ENCODE measurements at places on chromosomes 6 and 20.

- no peak for DNase-seq
Observed at GRCh38 chr20:50130995-50131394, 18.0 kb upstream of the UBE2V1 start.

- DNase-seq, result no peak
Observed at GRCh38 chr6:40359808-40360207, 227.4 kb downstream of the LRFN2 start.

GRCh38 chr20:38932457-38933120 lies 6.4 kb downstream of the FAM83D start:
- no peak for DNase-seq

DNA sequence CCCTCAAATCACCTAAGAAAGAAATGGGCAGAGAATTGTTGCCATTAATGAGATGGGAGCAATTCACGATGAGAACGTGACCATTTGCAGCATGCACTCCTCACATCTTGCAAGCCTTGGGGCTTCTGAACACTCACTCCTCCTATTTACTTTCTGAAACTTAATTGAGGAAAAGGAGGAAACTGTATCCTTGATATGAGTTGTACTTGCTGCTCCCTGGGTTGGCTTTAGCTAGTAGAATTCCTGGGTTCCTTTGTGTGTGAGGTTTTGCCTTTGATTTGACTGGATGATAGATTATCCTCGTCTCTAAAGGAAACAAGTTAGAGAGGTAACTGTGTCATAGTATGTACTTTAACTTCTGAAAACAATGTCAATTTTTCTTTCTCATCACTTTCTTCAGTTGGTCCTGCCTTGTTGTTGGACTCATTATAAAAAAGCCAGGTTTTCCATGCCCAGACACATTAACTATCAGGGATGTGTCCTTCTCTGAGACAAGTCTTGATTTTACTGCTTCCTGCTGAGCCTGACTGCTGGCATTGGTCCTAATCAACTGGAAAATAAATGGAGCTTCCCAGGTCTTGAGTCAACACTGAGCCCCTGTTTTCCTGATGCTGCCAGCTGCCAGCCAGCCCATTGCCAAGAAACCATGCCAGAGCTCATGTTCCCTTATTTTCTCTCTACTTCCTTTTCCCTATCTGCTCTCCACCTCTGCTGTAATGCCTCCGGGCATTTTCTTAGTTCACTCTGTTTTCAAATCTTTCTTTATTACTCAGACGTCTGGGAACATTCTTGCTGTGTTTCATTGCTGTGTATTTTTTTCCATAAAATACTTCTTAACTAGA lies 6.0 kb upstream of the MRAP2 start:
- no peak for DNase-seq

DNA sequence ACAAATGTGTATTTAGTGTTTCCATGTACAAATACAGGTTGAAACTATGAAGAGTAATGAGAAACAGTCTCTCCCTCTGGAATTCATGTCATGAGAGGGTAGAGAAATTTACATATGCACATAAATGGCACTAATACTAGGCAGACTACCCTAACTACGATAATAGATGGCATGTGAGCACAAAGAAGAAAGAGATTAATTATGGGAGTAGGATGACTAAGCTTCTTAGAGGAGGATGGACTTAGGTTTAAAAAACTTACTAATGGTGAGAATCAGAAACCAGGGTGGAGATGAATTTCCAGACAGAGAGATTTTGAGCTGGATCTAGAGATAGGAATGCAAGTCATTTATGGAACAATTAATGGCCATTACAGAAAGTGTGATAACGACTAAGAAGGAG lies 225.3 kb upstream of the HTR1E start:
- no peak for DNase-seq

DNA sequence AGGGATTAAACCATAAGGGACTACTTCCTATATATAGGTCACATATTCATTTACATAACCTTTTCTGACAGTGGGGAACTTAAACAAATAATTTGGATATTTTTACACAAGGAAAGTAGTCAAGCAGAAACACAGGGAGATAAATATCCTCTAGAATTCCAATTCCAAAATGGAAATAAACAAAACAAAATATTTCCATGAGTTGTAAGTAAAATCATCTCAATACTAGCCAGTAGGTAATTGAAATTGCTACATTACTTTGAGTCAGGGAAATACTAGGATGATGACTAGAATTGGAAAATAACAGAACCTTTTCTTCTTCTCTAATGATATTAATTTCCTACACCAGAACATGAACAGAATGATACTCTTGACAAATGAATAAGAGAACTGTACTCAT lies 1308.1 kb upstream of the GJE1 start:
- no peak for DNase-seq

DNA sequence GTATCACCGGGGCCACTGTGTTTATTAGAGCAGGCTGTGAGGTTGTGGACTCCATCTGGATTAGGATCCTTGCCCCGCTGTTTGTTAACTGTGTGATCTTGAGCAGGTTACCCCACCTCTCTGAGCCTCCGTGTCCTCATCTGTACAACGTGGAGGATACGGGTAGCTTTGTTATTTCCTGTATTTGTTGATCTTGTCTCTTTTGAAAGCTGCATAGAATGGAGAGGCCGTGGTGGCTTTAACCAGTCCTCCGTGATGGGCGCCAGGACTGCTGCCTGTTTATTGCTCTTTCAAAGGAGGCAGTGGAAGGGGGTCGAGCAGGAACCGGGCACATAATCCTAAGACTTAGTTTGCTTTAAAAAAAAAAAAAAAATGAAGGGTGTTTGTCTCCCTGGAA lies 22.9 kb downstream of the BCAS4 start:
- DNase-seq, result no peak

GRCh38 chr6:164665328-164665727 lies 644.1 kb downstream of the C6orf118 start:
- no peak for DNase-seq

- DNase-seq, result no peak
Observed at GRCh38 chr6:166174031-166174430, 6.4 kb upstream of the TBXT start.

DNA sequence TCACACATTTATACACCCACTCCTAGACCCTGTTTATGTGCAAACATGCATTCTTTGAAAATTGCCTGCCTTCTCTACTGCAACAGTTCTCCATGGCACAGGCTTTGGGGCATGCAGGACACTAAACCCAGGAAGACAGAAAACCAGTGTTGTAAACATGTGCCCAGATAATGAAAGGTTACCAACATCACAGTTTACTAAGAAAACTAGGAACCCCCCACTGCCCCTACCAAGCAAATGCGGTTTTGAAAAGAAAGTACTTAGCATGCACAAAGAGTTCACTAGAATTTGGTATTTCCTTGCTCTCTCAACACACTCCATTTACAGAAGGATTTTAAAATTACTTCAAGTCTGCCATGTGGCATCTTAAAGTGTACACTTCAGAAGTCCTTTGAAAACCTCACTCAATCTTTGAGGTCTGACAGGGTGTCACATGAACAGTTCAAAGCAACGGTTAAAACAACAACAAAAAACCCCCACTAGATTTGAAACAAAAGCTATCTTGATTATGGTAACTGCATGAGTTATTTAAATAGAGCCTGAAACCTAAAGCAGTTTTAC lies 245.0 kb downstream of the GMPR start:
- DNase-seq, result no peak

GRCh38 chr20:1566701-1567100 lies 9.2 kb upstream of the SIRPD start:
- no peak for DNase-seq

- DNase-seq, result no peak
Observed at GRCh38 chr6:102411796-102412195, 1018.3 kb downstream of the GRIK2 start.

DNA sequence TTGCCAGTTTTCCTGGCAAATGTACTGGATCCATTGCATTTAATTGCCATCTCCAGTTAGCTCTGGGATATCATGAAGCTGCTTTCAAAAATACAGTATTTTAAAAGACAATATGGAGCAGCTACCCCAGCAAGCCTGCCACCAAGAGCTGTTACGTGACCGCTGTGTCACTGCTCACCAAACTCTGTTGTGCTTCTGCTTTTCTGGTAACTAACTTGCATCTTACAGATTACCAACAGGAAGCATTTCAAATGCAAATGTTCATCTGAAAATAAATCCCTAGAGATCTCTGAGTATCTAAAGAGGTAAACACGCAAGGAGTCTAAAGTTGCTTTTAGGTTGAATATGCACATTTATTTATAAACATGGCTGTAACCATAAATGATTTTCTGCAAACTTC lies 1008.3 kb downstream of the KIF16B start:
- no peak for DNase-seq

DNA sequence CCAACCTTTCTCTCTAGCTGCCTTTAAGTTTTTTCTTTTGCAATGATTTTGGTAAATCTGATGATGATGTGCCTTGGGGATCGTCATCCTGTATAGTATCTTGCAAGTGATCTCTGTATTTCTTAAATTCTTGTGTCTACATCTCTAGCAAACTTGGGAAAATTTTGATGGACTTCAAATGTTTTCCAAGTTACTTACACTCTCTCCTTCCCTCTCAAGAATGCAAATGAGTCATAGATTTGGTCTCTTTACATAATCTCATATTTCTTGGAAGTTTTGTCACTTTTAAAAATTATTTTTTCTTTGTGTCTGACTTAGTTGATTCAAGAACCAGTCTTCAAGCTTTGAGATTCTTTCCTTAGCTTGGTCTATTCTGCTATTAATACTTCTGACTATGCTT lies 176.4 kb downstream of the TBC1D32 start:
- DNase-seq, result no peak

GRCh38 chr6:142551274-142551811 lies 249.5 kb downstream of the ADGRG6 start:
- DNase-seq, result peak; percentile 45

DNA sequence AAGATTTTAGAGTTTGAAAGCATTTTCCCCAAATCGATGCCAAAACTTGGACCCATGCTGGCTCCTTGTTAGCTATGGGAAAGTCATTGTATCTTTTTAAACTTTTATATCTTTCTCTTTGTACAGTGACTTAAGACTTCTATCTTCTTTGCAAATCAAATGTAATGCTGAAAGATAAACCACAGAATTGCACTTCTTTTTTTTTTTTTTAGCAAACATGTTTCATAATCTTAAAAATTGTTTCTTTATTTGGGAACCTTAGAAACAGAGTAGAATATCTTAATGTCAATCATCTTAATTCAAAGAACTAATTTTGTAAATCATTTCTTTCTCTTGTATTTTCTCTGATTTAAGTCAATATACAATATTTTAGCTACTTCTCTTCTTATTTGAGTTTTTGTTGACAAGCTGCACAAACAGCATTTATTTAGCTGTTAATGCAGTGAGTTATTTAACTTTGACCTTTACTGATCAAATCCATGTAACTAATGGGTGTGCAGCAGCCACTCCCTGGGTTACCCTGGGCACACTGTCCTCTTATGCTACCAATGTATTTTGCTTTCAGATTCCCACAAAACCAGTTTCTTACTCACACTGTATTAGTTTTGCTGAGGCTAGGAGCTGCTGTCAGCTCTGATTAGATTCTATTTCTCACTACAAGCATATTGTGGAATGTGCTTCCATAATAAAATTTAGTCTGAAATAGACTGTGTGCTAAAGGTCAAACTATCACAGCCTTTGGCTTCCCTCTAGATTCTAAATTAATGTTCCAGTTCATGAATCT lies 279.6 kb downstream of the ADGB start:
- DNase-seq, result no peak

- no peak for DNase-seq
Observed at GRCh38 chr6:41454189-41454789, 91.9 kb upstream of the FOXP4 start.

- no peak for DNase-seq
Observed at GRCh38 chr6:84977363-84977705, 212.9 kb upstream of the TBX18 start.

DNA sequence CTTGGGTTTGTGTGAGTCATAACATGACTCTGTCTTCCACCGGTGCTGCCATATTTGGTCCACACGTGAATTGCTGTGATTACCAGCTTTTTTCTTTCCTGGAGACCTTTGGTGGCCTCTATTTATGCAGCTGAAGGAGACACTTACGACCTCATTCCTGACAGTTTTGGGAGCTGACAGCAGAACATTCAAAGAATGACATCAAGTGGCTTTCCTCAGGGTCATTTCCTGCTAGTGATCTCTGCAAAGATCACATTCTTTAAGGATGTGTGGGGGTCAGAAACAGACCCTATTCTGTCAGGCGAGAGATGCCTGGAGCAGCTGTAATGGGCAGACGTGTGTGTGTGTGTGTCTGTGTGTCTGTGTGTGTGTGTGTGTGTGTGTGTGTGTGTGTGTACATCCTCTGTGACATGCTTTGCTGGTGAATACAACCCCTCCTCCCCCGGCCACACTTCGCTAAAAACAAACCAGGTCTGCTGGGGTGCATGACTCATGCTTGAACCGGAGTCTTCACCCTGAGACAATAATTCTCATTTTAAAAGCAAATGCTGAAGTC lies 115.6 kb downstream of the TMEM170B start:
- peak; percentile 68 for DNase-seq

DNA sequence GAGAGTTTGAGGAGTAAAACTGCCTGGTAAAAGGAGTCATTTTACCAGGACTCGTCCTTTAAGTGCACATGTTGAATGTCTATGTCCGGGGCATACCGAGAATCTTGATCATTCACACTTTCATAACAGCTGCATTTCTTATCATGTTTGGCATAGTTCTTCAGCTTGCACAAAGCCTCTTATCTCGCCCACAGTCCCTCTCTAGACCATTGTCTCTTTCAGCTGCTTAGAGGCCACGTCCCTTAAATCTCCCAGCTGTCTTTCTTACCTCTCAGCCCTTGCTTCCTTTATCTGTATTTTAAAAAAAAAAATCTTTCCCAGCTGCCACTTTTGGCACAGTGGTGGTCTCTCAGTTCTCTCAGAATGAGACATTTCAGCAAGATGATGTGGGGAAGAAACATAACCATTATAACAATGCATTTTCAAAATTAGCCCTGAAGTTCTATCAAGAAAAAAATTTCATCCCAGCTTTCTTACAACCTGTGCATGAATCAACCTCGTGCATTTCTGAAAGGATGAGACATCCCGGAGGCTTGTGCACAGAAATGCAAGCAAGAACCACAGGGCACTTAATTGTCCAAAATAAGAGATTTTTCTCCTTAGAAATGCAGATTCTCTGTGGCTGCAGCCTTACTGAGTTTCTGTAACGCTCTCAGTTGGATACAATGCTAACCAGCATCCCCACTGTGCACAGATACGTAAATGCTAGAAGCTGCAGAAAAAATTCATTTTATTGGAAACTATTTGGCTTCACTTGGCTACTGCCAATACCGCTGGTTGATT lies 24.2 kb downstream of the RBM24 start:
- no peak for DNase-seq

Data from activated T-cell treated with anti-CD3 and anti-CD28 coated beads, Interleukin-2, amount 50 U/mL, for 72 hours (primary cell).